ENCODE measurements at places on chromosomes 6 and 20.

GRCh38 chr6:78629836-78630235, 237.5 kb upstream of the IRAK1BP1 start:
- no peak for DNase-seq

GRCh38 chr6:33391922-33392594, 435 bp downstream of the KIFC1 start:
- DNase-seq, result no peak

DNA sequence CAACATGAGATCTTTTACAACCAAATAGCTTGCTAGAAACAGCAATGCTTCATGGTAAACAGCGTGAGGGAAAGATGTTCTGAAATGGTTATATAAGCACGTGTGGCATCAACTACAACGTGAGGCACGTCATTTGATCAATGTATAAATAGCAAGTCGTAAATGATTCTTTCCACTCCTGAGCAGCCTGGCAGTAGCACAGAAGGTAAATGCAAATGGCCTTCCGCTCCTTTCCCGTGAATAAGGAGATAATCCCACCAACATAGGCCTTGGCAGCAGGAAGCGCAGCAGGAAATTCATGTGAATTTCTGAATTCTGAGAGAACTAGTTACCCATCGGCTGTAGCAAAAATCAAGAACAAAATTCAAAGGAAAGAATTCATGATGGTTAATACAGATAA, 17.0 kb downstream of the RPS6KA2 start:
- DNase-seq, result no peak

DNA sequence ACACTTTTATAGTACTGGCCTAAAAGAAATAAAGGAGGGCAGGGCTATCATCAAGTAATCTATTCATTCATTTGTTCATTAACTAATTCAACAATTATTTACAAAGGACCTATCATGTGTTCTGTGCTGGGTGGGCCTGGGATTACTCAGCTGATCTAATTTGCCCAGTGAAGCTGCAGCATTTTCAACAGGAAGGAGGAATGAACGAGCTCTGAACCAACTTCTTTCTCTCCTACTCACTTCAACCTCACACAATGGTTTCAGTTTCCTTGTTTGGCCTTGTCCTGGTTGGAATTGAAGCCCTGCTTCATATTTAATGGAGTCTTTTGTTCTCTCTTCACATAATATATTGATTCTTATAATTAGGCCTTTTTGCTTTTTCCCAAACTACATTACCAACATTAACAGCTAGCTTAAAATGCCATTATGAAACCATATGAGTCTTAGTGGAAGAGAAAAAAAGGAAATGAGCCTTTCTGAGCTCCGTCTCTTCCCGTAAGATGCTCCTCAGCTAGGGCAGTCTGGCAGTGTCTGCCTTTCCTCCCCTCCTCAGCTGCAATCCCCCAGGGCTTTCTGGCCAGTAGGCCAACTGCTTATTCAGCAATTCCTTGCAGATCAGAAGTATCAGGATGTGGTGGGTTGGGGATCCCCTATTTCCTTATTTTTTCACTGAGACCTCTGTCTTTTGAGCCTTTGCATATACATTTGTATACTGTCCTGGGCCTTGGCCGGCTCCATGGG, 79.4 kb upstream of the NRN1 start:
- no peak for DNase-seq

DNA sequence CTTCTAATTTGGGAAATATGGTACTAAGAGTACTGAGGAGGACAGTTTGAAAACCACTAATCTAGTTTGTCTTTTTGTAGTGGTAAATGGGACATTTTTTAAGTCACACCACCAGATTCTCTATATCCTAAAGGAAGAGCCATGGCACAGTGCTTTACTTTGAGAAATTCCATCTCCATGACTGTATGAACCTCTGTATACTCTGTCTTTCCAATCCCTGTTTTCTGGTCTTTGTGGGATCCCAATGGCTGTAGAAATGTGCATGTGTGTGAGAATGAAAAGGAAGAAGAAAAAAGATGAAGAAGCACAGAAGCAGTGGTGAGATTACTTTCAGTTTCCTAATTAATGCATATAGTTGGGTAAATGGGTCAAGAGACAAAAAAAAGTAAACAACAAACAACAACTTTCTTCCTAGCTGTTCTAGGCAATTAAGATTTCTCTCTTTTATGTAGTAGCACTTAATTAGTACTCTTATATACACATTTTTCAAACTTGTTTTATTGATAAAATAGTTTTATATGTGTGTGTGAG, 141.2 kb upstream of the HCRTR2 start:
- DNase-seq, result no peak

DNA sequence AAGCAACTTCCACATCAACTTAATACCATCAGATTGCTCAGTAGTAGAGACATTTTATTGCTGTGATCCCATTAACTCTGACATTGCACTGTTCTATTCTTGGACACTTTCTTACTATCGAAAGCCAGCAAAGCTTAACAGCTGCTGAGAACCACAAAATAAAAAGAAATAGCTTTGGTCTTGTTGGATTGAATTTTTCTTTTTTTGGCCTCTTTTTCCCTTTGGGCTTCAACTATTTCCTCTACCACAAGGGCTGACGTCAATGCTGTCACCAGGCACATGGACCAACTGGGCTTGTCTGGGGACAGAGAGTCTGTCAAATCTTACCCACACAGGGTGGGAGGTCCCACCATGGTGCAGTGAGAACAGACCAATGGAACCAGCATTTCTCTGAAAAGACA, 63.4 kb upstream of the ENPP5 start:
- no peak for DNase-seq

DNA sequence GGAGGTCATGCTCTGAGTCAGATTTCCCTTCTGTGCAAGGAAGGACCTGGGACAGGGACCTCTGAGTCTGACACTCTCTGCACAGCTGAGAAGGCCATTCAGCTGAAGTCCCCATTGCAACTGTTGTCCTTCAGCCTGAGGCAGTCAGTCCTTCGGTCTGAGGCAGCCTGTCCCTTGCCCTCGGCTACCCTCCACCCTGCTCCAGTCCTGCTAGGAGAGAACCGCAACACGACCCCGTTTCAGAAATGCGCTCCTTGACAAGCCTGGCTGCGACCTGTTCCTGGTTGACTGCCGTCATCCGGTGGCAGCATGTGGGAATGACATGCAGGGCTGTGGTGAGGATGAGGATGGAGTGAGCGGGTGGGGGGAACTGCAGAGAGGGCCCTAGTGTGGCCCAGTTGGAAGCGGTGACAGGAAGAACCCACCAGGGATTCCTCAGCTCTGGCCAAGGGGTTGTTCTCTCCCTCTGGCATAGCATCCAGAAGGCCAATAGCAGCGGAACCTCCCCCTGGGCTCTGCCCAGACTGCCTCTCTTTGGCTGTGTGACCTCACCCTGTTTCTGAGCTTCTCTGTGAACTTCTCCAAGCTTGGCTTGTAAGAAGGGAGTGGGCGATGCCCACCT, 40.3 kb upstream of the ANGPT4 start:
- peak; percentile 77 for DNase-seq

Measured in CD4-positive, alpha-beta T cell treated with Interleukin-6 for 4 hours (primary cell).